ENCODE measurements at places on chromosomes 2 and 18.

DNA sequence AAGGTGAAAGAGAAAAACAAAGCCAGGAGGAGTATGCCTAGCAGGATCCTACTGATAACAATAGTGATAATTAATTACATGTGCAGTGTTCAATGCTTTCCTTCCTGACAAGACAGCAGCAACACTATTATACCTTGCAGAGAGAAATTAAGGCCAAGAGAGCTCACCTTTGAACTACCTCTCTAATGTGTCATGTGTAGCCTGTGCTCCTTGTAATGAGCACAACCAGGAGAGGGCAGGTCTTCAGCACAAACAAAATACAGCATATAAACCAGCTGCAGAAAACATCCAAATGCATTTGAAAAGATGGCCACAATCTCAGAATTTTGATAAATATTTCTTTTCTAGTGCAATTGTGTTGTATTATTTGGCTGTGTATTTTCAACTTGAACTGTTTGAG, 1425.7 kb downstream of the DSC3 start:
- no peak for DNase-seq

DNA sequence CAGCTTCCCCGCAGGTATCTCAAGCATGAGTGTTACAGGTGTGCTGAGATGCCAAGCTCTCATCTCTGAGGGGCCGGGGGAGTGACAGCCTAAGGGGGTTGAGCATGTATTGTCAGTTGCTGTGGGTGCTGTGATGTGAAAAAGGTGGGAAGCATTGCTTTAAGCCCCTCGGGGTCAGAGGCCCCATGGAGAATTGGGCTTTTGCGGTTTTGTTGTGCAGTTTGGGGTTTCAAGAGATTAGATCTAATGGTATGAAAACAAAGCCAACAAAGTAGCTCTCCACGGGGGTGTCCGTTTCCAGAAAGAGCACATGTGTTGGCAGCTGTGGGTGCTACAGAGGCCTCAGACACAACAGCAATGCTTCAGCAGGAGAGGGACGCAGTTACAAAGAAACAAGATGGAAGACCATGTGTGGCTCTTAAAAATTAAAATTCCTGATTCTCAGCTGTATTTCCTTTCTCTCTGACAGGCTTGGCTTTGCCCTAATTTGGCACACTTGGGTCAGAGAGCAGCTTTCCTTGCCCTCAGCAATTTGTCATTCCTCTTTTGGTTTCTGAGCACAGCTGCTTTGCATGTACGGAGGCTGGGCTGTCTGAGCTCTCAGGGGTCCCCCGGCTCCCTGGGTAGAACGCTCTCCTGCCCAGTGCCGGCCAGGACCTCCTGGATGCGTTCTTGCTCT, 69.9 kb downstream of the TMEM247 start:
- DNase-seq: no peak

GRCh38 chr18:62894681-62895390, 179.5 kb downstream of the PHLPP1 start:
- DNase-seq: no peak

DNA sequence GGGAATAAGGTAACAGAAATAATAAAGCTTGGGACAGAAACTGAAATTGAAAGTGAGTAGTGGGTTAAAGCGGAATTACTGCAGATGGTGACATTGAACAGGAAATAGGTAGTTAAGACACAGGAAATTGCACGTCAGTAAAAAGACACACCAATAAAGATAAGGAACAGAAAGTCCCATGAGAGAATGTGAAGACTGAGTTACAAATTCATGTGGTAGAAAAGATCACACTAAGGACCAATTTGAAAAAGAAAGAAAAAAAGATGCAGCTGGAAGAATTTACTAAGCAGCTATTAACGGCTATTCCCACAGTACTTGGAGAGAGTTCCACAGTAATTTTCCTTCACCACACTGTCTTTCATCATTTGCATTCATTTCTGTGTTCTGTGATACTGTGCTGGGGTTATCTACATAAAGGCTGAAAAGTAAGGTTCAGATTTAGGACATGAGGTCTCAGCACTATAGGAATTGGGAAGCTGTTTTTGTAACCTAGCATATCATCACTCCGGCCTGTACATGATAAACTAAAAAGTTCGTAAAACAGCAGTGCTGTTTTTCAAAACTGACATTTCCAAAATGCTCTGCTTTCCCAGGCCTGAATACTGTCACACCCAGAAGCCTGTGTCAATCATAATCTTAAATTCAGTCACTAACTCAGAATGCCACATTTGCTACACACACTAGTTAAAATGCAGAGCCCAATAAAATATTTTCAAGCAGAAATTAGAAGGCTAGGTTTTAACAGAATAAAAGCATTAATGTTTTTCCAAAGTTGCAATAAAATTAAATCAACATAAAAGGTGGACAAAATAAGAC, 42.9 kb downstream of the SRBD1 start:
- no peak for DNase-seq

DNA sequence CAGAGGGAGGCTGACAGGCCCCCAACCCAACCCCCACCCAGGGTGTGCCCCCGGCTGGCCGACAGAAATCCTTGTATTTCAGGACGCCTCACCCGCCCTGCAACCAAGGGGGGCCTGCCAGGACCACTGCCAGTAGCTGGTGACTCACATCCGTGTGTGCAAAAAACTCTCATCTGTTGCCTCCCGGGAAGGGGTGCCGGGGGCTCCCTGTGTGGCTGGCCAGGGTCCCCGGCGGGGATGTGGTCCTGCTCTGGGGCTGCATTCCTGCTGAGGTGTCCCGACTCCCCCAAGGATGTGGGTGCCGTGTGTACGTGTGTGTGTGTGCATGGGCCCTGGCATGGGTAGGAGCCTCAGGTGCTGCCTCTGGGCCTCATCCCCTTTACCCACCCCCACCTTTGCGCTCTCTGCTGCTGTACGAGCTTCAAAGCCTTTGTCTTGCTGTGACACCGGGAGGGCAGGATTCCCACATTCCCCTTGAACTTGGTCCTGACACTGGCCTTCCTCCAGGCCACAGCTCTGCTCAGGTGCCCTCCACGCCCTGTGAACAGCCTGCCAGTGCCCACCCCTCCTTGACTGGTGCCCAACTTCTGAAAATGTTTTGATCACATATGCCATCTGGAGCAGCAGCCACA, 226.3 kb upstream of the HDAC4 start:
- no peak for DNase-seq

- no peak for DNase-seq
Observed at GRCh38 chr2:55616551-55617174, 759 bp downstream of the PPP4R3B start.

- no peak for DNase-seq
Observed at GRCh38 chr18:990197-990596, 85.5 kb downstream of the ADCYAP1 start.

DNA sequence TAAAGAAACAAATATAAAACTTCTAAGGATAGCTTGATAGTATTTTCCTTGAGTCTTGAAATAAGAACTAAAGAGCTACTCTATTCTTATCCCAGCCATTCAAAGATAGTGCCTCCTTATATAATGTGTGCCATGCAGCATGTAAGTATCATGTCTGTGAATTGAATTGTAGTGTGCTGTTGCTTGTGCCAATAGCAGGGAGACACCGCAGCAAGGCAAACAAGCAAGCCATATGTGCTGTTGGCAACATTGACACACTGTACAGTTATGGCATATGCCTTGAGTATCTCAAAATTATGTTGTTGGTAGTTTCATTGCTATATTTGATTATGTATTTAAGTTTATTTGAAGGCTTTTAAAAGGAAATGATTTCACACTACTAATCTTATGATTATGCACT, 58.2 kb downstream of the ERBB4 start:
- DNase-seq: no peak

DNA sequence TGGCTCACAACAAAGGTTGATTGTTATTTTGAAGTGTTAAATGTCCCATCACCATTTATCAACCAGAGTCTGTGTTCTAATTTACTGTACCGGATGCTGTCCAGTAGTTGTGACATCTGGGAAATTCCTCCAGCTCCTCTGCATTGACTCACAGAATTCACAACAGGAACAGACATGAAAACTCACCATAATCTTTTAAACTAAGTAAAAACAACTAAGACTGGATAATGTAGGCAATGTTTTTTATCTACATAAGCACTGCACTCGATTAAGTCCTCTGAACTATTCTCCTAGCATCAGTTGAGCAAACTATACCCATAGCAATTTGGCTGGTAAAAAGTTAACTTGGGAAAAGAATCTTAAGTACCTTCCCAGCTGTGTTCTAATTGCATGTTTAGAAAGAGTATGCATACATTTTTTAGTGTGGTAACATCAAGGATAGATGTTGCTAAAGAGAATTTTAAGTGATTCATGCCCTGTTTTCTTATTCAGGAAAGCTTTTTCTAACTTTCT, 42.9 kb upstream of the MYO1B start:
- DNase-seq: no peak

DNA sequence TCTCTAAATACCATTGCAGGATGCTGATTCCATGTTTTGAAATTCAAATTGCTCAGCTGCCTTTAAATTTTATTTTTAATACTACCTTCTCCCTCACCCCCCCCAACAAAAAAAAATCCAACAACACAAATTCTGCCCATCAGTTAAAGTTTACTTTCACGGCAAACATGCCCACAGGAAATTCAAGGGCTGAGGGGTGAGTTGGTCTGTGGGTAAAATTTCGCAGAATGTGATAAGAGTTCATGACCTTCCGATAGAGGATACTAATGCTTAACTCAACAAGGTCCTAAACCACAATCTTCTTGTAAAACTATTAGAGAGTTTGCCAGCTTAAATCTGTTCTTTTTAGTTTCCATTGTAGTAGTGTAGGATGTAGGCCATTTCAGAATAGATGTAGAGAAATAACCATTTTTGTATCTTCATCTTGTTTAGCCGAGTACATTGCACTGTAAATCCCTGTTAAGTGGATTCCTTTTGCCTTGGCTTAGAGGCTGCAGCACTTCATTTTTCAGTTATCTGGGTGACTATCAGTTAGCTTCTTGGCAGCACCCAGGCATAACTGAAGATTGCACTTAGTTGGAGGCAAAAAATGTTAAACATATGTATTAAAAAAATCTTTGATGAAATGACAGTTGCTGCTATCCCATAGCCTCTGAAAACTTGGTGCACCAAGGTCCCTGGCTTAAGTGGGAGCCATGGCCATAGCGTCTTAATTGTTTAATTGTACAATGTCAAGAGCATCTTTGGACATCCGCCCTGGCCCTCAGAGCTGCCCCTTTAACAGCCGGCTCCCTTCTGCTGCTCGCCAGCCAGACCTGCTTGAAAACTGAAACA, 232.3 kb downstream of the HAUS1 start:
- DNase-seq: no peak

DNA sequence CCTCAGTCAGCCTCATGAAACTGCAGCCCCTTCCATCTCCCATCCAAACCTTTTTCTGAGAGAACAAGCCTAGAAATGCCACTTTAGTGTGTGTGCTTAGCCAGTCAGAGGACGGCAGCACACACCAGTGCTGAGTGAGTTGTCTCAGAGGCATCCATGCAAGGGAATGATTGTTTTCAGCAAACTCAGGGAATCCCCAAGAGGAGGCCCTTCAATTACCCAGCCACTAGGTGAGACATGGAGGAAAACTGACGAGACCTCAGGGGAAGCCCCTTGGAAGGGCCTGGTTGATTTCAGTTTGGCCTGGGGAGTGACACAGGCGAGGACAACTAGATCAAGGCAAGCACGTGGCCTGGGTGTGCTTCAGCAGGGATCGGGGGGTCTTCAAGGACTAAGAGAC, 49.7 kb downstream of the APOB start:
- DNase-seq: no peak

- no peak for DNase-seq
Observed at GRCh38 chr2:41170589-41170988, 718.7 kb upstream of the SLC8A1 start.

- no peak for DNase-seq
Observed at GRCh38 chr18:37064187-37064586, 235.3 kb downstream of the KIAA1328 start.
